Stimulated activated CD4-positive, alpha-beta T cell treated with anti-CD3 and anti-CD28 coated beads, Interleukin-4, amount 100 ng/mL, for 48 hours (primary cell): ENCODE measurements at places on chromosomes 1 and 21.

DNA sequence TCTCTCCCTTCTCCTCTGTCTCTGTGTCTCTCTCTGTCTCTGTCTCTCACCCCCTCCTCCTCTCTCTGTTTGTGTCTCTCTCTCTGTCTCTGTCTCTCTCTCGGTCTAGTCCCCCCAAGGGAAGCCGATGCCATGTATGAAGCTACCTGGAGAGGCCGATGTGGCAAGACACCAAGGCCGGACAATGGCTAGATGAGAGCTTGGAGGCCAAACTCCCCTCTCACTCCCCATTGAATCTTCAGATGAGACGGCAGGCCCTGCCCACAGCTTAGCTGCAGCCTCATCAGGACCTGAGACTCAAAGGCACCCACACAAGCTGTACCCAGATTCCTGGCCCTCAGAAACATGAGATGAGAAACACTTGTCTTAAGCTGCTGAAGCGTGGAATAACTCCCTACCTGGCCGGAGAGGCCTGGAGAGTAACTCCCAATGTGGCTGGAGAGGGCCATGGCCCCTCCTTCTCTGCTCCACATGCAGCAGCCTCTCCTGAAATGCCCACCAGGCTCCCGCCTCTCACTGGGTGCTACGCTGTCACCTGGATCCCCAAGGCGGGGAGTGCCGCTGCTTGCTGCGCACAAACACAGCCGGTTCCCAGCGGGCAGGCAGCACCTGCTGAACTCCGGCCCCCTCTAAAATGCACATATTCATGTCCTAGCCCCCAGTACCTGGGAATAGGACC lies 7.8 kb upstream of the ACTRT2 start:
- DNase-seq = no peak

DNA sequence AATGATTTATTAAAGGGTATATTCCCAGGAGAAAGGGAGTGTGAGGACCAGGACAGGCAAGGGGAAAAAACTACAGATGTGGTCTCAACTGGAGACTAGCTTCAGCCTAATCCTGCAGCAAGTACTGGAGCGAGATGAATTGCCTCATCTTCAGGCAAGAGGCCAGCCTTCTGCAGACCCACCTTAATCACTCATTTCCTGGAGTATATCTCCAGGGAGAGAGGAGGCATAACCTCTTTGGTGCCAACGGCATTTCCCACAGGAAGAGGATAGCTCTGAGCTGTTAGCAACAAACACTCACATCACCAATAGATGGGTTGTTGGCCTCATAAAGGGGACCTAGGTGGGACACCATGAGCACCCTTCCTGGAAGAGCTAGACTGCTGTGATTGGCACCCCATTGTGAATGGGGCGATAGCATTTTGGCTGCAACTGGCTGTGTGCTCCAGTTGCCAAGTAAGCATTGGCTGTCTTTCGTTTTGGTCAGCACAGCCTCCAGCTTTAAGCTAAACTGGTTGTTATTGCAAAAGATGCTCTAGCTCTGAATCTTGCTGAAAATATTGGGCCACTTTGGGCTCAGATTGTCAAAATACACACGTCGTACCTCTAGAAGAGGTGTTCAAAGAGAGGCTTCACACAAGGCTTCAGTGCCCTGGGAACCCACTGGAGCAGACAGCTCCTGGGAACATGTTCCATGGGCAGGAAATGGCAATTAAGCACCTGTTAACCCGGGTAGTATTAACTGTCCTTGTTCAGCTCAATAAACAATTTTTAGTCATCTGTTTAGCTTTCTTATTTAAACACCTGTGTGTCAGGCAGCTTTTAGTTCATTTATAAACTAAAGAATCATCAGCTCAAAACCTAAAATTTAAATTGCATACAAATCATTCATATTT lies 314.8 kb upstream of the C1orf87 start:
- no peak for DNase-seq

DNA sequence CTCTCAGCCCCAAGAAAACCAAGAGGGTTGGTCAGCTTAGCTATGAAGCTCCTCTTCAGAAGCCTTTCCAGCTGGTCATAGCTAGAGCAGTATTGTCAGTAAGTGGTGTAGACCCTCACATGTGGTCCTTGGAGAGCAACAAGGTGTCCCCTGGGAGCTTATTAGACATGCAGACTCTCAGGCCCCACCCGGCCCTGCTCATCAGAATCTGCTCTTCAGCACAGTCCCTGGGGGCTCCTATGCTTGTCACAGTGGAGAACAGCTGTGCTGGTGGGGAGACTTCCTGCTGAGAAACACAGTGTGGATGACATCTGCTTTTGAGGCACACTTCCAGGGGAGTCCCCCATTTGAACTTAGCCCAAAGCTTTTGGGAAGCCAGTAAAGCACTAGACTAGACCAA lies 21.9 kb upstream of the NEK2 start:
- no peak for DNase-seq

DNA sequence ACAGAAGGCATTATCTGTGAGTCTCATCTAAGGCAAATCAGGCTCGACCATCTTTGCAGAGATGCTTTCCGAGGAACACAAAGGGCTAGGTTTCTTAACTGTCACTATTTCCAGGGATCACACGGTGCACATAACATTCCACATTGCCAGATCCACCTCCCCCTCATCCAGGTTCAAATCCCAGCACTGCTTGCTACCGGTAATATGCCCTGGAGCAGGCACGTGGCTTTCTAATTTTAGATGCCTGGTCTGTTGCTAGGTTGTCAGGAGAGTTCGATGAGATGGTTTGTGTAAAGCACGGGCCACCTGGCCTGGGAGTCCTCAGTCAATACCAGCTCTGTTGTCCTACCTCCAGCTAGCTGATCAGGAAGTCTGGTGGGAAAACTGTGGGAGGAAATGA lies 598.6 kb downstream of the NPHP4 start:
- DNase-seq = no peak

GRCh38 chr1:88291611-88292354 lies 392.3 kb upstream of the PKN2 start:
- no peak for DNase-seq

- no peak for DNase-seq
These were observed 191.5 kb downstream of the NFIA start for GRCh38 chr1:61273861-61274260.

GRCh38 chr1:195717651-195718050 lies 890.6 kb downstream of the KCNT2 start:
- DNase-seq = no peak

GRCh38 chr1:221117133-221117532 lies 237.9 kb downstream of the HLX start:
- no peak for DNase-seq

DNA sequence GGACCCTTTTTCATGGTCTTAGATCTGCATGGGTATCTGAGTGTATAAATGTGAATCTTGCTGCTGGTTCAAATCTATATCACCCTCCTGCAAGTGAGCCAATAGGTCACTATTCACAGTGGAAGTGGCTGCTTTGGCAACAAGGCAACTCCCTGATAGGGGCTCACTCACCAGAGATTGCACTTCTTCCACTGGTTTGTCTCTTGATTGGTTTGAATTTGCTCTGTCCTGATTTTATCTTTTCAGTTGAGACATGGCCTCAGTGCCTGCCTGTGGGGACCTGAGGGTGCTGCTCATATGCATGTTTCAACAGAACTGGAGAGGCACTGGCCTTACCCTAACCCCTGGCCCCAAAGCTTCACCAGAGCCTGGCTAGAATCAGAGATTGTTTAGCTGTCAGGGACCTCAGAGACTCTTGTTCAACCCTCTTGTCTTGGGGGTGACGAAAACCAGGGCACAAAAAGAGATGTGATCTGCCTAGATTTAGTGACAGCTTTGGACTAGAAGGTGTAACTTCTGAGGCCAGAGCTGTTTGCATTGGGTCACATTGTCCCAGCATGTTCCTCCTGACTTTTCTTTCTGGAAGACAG lies 16.9 kb downstream of the AVPR1B start:
- DNase-seq = no peak

- DNase-seq = no peak
These were observed 63.6 kb upstream of the GNG12 start for GRCh38 chr1:67896826-67897225.

DNA sequence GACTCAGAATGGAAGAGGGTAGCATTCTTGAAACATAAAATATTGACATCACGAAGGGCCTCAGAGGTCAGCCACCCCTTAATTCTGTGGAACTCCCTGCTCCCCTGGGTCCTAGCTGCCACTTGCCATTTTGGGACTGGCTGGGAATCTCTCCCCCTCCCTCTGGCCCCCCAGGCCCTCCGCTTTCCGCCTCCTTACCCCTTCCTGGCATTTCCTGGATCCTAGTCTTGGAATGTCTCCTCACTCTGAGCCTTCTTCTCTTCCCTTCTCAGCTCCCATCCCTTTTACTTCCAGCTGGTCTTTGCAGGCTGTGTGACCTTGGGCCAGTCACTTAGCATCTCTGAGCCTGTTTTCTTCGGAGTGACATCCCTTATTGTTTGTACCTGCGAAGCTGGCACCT lies 4.5 kb downstream of the PADI1 start:
- DNase-seq = no peak

DNA sequence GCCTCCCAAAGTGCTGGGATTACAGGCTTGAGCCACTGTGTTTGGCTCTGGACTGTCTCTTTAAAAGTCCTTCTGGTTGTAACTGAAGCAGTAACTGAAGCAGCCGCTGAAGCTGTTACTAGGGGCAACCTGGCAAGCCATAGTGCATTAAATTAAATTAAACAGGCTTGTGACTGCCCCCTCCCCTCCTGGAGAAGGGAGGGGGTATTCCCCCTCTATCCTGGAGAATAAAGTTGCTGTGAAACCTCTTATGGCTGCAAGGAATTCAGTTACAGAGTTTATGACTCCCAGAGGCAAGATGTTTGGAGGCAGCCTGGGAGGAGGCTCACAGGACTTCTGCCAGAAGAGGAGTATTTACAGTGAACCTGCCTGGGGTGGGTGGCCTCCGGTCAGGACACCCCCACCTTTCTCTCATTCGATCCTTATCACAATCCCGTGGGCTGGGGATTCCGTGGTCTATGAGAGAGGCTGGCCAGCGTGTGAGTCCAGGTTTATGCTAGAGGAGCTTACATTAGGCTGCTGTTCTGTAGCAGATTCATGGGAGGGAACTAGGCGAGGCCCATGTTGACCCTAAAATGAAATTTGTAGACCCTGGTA lies 8.3 kb downstream of the TTC22 start:
- DNase-seq = no peak

DNA sequence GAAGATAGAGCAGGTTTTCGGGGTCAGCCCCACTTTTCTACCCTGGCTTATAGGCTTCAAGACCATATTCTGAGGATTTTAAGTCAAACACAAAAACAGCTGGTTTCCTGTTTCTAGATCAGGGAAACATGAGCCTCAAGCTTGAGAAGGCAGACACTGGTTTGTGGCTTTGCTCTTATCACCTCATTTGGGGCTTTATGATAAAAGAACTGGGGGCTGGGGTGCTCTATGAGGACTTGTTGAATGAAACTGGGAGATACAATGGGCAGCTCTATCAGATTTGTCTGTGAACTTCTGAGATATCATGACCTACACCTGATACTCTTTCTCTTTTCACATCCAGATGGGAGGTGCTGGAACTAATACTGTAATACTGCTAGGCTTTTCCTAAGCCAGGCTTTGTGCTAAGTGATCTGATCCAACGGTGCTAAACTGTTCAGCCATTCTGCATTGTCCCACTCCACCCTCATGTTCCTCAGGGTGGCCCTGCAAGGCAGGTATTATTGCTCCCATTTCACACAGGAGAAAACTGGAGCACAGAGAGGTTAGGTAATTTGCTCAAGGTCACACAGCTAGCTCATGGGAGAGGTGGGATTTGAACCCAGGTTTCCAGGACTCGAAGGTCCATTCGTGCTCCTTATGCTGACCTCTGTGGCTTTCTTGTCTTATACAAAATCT lies 6.6 kb downstream of the AJAP1 start:
- DNase-seq = no peak

DNA sequence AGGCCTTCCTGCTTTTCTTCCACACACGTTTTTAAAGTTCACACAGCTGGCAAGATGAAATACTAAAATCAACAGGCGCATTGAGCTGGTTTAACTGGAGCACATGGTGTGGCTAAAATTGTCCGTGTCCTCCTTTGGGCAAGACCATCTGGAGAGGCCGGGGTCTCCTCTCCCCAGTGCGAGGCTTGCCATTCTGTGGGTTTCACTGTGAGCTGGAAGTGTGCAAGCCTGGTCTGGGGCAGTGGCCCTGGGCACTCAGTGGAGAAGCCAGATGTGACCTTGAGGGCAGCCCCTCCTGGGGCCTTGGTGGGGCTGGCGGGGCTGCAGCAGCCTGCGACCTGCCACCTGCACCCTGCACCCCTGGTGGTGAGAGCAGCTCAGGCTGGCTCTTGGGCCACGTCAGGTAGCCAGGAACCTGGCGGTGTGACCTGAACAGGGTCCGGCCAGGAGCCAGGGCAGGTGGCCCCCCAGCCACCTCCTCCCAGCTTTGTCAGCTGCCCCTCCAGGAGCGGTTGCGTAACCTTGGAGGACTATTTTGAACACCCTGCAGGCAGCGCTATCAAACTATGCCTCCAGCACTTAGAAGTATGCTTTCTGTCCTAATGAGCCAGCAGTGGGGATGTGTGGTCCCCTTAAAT lies 52.4 kb downstream of the SLC37A1 start:
- DNase-seq = no peak

GRCh38 chr21:36175771-36176565 lies 19.3 kb downstream of the DOP1B start:
- no peak for DNase-seq

- DNase-seq = no peak
These were observed 346.2 kb upstream of the SNX7 start for GRCh38 chr1:98315309-98315708.

GRCh38 chr1:38558055-38558454 lies 301.5 kb downstream of the RRAGC start:
- DNase-seq = no peak

DNA sequence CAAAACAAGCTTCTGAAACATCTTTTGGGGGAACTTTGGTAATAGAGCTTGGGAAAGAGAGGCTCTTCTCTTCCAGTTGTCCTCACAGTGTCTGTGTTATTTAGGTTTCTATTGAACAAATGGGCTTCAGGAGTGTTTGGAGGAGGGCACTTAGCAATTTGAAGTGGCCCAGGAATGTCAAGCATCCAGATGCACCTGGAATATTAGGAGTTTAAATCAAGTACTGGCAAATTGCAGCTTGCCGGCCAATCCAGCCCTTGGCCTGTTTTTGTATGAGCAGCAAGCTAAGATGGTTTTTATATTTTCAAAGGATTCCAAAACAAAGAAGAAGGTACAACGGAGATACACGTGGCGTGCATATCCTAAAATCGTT lies 94.7 kb downstream of the CCDC185 start:
- no peak for DNase-seq

- no peak for DNase-seq
These were observed 26.2 kb upstream of the PLCH2 start for GRCh38 chr1:2449636-2450454.

DNA sequence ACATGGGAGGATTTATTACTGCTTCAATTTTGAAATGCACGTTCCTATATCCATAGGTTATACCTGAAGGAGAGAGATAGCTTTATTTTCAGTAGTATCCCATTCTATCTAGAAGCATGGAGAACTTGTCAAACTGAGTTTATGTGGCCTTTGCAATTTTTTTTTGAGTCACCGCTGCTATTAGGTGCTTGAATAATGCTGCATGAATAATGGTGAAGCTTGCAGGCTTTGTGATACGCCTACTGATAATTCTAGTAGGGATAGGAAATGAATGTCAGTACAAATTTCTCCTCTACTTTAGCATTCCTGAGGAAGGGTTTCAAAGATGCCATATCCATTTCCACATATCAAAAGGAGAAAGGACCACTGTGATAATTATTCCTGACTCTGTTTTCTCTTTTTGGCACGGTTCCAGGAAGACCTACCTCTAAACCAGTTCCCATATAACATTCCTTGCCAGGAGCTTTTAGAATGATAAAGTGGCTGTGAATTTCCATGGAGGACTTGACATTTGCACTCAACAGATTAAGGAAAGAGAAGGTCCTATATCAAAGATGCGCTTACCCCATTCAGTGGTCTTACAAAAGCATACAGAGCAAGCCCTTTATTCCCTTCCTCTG lies 83.5 kb downstream of the SPATA46 start:
- no peak for DNase-seq
